ENCODE measurements at places on chromosomes 1 and 21. TPM values are rescaled to one million over a fixed set of nuclear protein-coding genes. Genes with fewer than 3 reads are reported as not detected.

GRCh38 chr1:2230781-2231531, 2.8 kb downstream of the SKI start:
- no peaks in the 10 kb centered on the region for H3K36me3 ChIP-seq
- no peak for DNase-seq
- H3K27ac ChIP-seq: peak overlapping the region; percentile 89
- no peaks in the 10 kb centered on the region for H3K27me3 ChIP-seq

Gene CD247
- total RNA-seq: 0.82 TPM

GRCh38 chr1:11738096-11738495, 2.2 kb downstream of the AGTRAP start:
- H3K27ac ChIP-seq: no peak overlapping the region
- no peak overlapping the region for H3K4me3 ChIP-seq
- no peaks in the 10 kb centered on the region for H3K27me3 ChIP-seq
- no peaks in the 10 kb centered on the region for H3K36me3 ChIP-seq
- no peak for DNase-seq
- peaks cover 42% of the 10 kb centered on the region for H3K4me1 ChIP-seq

Gene HLX
- 3.5 TPM for total RNA-seq

DNA sequence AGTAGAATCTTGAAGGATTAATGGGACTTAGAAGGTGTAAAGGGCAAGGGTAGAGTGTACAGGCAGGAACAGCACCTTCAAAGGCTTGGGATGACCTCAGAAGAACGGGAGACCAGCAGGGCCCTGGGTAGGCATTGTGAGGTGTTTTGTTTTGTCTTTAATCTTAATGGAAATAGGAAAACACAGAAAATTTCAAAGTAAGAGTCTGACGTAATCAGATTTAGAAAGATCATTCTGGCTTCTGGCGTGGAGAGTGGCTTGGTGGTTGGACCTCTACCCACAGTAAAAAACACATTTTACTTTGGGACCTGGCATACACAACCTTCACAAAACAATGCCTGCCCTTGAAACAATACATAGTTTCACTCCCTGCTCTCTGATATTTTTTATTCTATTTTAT, 4.1 kb downstream of the MOV10 start:
- no peak overlapping the region for H3K27ac ChIP-seq
- H3K4me1 ChIP-seq: peaks cover 39% of the 10 kb centered on the region
- H3K4me3 ChIP-seq: no peak overlapping the region
- H3K27me3 ChIP-seq: no peaks in the 10 kb centered on the region

GRCh38 chr1:22930240-22930912, 42.3 kb downstream of the LACTBL1 start:
- H3K27ac ChIP-seq: no peak overlapping the region
- no peak overlapping the region for H3K4me3 ChIP-seq
- DNase-seq: peak; percentile 47
- H3K4me1 ChIP-seq: no peaks in the 10 kb centered on the region
- H3K36me3 ChIP-seq: no peaks in the 10 kb centered on the region

Gene L1TD1
- total RNA-seq: 0.08 TPM

DNA sequence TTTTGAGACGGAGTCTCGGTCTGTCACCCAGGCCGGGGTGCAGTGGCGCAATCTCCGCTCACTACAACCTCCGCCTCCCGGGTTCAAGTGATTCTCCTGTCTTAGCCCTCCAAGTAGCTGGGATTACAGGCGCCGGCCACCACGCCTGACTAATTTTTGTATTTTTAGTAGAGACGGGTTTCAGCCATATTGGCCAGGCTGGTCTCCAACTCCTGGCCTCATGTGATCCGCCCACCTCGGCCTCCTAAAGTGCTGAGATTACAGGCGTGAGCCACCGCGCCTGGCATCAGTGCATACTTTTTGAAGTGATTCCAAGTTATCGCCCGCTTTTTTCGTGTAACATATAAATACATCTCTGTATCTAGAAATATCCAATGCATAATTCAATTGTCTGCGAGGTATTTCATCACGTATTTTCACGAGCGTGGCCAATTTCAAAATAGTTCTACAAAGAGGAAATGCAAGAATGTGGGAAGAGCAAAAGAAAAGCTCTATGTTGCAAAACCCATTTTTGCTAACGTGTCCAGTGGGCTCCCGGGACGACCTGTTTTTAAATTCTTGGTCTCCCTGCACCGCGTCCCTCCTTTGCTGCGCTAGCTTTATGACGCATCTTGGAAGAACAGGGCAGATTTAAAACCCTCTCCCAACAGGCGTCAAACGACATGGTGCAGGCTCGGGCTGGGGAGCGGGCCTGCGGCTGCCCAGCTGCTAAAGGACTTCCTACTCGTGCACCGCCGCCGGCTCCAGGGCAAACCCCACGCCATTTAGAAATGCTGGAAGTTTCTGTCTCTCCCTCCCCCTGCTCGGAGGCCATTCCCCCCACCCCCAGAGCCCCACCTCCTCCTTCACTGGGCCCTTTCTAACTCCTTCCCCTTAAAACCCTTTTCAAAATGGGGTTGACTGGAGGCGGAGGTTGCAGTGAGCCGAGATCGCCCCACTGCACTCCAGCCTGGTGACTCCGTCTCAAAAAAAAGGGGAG, 923 bp upstream of the IFNGR2 start:
- H3K4me1 ChIP-seq: peaks cover 43% of the 10 kb centered on the region
- H3K36me3 ChIP-seq: no peaks in the 10 kb centered on the region
- peak; percentile 65 for DNase-seq
- H3K4me3 ChIP-seq: peak overlapping the region; percentile 96

DNA sequence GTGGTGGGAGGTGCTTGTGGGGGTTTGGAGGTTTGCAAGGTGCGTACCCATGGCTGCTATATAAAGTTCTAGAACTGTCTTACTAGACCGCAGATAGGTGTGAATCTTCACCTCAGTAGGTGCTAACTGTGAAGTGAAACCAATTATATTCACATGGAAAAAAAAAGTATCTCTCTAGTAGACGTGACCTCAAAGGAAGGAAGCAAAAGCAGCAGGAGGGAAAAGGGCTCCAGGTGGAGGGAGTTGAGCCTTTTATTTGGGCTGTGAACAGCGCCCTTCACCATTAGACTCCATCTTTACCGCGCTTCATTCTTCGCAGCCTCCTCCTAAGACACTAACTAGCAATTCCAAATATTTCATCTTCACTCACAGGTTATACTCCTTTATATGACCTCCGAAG, 129.8 kb downstream of the TBX19 start:
- DNase-seq: no peak
- H3K27ac ChIP-seq: no peak overlapping the region
- H3K36me3 ChIP-seq: no peaks in the 10 kb centered on the region
- no peak overlapping the region for H3K4me3 ChIP-seq
- H3K27me3 ChIP-seq: no peaks in the 10 kb centered on the region
- H3K4me1 ChIP-seq: peaks cover 4% of the 10 kb centered on the region

Gene TMEM269
- not detected for total RNA-seq

Gene LRRC3
- total RNA-seq: 1.8 TPM

Gene SCMH1
- 48.1 TPM for total RNA-seq
